ENCODE measurements at places on chromosomes 12 and 14.

GRCh38 chr14:68018598-68018997, 199.0 kb downstream of the RAD51B start:
- DNase-seq = no peak

DNA sequence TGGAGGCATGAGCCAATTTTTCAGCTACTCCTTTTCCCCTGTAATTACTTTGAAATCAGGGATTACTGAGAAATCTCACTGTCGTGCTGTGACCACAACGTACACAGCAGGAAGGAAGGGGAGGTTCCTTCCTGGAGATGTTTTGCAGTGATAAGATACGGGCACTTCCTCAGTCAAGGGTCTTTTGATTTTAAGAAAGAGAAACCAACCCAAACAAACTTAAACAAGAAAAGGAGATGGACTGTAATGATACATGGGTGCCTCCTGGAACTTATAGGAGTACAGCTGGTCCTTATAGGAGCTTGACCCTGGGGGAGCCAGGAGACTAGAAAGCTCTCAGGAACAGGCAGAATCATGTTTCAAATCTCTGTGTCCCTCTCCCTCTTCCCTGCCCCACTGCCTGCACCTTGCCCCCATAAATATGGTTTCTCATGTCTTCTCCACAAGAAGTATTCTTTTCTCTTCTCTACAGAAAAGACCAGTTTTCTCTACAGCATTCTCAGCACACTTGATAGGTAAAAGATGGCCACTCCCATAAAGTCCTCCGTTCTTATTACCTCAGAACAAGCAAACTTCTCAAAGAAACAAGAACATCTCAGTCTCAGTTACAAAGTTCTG, 281.1 kb upstream of the AMIGO2 start:
- no peak for DNase-seq

GRCh38 chr12:47705229-47705565, 633 bp downstream of the RPAP3 start:
- DNase-seq = no peak

GRCh38 chr14:35532783-35533356, 1.1 kb upstream of the INSM2 start:
- no peak for DNase-seq

DNA sequence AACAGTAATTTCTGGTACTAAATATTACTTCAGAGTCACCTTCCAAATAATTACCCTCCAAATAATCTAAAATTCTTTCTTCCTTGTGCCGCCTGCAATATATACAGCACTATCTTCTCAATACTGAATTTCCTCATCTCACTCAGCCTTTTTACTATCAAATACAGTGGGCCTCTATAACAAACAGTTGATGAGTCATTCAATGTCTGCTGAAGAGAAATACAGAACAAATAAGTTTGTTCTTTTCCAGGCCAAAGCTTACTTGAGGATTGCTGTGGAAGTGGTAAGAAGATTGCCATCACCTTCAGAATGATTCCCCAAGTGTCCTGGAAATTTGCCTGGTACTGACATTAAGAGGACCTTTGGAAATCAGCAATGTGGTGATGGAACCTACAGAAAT, 218.2 kb upstream of the ARHGAP5 start:
- no peak for DNase-seq
